ENCODE measurements at places on chromosomes 6 and 20. TPM values are rescaled to one million over a fixed set of nuclear protein-coding genes. Genes with fewer than 3 reads are reported as not detected.

The CRISP1 gene
- total RNA-seq, result not detected

DNA sequence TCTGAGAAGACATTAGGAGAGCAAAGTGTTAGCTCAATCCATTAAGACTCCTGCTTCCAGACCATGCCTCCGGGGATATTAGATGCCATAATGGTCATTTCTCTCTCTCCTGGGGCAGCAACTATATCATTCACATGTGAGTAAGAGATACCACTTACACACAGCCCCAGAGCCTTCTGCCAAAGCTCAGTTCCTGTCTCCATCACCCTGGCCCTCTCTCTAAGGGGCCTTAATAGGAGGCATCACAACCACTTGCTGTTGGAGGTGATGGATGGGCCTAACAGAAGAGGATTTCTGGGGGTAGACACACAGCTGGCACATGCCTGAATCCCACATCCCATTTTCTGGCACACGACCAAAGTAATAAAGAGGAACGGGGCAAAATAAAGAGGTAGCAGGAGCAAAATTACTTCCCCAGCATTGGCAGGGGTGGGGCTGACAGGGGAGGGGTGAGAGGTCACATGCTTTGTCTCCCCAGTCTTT, 34.0 kb upstream of the VSTM2L start:
- no peak overlapping the region for H3K4me3 ChIP-seq
- H3K27ac ChIP-seq, result no peak overlapping the region
- no peaks in the 10 kb centered on the region for H3K27me3 ChIP-seq
- no peaks in the 10 kb centered on the region for H3K4me1 ChIP-seq
- DNase-seq, result no peak
- H3K36me3 ChIP-seq, result peaks cover 11% of the 10 kb centered on the region

The LY6G6F gene
- total RNA-seq, result not detected

GRCh38 chr6:21429291-21429690, 164.3 kb upstream of the SOX4 start:
- no peak overlapping the region for H3K4me3 ChIP-seq
- H3K27me3 ChIP-seq, result no peaks in the 10 kb centered on the region
- H3K36me3 ChIP-seq, result no peaks in the 10 kb centered on the region
- H3K4me1 ChIP-seq, result no peaks in the 10 kb centered on the region
- no peak overlapping the region for H3K27ac ChIP-seq
